ENCODE measurements at places on chromosomes 1 and 21.

DNA sequence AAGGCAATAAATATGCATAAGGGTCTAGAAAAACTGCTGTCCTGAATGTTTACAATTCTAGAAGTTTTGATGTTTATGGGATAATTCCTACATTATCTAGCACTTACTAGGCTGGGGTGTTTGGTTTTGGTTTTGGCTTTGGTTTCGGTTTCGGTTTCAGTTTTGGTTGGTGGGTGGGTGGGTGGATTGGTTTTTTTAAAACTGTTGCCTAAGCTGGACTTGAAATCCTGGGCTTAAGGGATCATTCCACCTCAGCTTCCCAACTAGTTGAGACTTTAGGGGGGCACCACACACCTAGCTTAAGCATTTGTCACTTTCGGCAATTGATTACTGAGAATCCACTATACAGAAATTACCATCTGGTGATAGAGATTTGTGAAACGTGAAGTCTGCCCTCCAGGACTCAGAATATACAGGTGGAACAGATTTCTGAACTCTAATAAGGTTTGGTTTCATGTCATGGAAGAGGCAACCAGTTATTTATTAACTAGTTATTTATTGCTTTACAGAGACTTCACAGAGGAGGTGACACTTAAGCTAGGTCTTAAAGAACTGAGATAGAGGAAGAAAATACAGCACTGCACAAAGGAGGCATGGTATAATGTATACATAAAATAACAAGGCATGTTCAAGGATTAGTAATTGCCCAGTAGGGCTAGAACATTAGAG is 69.6 kb downstream of the PIK3R3 start:
- DNase-seq: peak; percentile 24

DNA sequence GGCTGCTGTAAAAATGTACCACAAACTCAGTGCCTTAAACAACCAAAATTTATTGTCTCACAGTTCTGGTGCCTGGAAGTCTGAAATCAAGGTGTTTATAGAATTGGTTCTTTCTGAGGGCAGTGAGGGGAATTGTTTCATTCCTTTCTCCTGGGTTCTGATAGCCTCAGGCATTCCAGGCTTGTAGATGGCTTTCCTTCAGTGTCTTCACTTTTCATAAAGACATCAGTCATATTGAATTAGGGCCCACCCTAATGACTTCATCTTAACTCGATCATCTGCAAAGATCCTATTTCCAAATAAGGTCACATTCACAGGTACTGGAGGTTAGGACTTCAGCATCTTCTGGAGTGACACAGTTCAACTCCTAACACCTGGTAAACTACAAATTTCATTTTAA is 15.0 kb downstream of the CDKN2C start:
- DNase-seq: no peak

- no peak for DNase-seq
Observed at GRCh38 chr1:45246760-45247159, 40.4 kb upstream of the ZSWIM5 start.

GRCh38 chr1:21198929-21199328 is 22.2 kb upstream of the EIF4G3 start:
- DNase-seq: no peak

- DNase-seq: no peak
Observed at GRCh38 chr1:109664671-109665070, 3.2 kb upstream of the GSTM2 start.

DNA sequence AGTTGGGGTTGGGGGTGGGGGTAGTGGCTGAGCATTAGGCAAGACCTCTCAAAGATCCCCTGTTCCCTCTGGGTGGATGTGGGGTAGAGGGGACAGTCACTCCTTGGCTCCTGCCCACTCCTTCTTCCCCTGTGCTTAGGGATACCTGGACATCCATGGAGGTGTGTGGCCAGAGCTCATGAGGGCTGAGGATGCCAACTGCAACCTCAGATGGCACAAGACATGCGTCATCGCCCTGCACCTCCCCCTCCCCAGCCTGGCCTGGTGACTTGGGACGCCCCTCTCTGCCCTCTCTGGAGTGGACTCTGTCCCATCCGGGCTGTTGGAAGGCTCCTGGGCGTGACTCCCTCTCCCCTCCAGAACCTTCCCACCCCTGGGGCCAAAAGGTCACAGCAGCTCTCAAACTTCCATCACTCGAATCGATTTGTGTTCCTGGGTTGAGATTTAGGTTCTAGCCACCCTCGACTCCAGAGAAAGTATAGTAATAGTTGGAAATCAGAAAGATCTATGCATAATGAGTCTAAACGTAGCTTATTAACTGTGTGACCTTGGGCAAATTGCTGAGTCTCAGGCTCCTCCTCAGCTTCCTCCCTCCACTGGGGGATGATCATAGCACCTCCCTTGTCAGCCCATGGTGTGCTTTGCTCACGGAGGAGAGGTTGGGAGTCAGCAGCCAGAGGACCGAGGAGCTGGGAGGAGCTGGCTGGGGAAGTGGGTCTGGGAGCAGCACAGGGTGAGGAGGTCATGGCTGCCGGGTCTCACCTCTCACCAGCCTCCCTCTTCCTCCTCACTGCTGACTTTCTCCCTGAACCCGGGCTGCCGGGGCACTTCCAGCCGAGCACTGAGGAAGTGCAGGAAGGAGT is 2.2 kb upstream of the PTPN7 start:
- DNase-seq: no peak

DNA sequence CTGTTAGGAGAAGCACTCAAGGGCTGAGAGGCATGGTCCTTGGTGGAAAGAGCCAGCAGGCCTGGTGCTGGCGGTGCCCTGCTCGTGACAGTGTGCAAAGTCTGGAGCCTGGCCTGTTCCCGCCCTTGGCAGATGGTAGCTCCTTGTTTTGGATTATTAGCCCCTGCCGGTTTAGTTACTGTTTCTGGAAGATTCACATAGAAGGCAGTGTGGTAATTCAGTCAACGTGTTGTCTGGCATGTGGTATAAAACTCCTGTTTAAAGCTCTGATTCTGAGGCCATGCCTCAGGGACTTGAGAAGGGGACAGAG is 6.8 kb downstream of the PKNOX1 start:
- DNase-seq: no peak

- DNase-seq: no peak
Observed at GRCh38 chr1:17653276-17653675, 101.9 kb upstream of the ACTL8 start.

DNA sequence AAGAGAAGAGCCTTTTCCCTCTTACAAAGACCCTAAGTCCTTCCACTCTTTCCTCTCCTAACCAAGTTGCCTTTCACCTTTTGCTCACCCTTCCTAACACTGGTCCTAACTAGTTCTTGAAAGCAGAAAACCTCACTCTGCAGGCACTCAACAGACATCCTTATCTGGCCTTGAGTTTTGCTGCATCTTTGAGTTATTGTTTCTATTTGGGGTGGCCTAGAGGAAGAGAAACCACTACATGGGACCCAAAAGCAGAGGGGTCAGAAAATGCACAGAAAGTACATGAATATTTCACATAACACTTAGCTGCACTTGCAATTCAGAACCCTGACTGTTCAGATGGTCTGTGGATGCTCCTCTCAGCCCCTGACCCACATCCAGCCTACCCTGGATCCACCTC is 178.3 kb upstream of the SYT6 start:
- DNase-seq: no peak

DNA sequence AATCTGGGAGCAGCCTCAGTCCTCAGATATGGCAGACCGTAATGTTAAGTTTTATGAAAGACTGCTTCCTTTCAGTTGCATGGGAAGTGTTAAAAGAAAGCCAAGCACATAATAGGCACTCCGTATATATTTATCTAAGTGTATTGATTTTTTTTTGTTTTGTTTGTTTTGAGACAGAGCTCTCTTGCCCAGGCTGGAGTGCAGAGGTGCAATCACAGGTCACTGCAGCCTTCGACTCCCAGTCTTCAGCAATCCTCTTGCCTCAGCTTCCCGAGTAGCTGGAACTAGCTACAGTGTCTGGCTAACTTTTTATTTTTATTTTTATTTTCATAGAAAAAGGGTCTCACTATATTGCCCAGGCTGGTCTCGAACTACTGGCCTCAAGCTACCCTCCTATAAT is 341.8 kb downstream of the USH2A start:
- DNase-seq: no peak

DNA sequence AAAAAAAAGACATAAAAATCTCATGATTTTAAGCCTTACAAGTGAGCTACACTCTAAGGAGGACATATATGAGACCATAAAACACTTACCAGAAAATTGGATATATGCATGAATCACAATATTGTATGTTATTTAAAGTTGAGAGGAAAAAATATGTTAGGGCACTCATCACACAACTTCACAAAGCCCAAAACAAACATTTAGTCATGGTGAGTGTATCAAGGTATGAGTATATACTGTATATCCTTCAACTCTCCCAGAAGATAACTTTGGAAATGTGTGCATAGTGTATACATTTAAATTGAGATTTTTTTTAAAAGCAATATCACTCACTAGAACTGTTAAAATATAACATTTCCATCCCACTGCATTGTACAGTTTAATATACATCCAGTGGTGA is 259.3 kb downstream of the SRGAP2C start:
- DNase-seq: no peak

- DNase-seq: no peak
Observed at GRCh38 chr1:147223740-147224615, 1.2 kb downstream of the FMO5 start.

- DNase-seq: no peak
Observed at GRCh38 chr1:48493970-48494769, 22.2 kb upstream of the SPATA6 start.

DNA sequence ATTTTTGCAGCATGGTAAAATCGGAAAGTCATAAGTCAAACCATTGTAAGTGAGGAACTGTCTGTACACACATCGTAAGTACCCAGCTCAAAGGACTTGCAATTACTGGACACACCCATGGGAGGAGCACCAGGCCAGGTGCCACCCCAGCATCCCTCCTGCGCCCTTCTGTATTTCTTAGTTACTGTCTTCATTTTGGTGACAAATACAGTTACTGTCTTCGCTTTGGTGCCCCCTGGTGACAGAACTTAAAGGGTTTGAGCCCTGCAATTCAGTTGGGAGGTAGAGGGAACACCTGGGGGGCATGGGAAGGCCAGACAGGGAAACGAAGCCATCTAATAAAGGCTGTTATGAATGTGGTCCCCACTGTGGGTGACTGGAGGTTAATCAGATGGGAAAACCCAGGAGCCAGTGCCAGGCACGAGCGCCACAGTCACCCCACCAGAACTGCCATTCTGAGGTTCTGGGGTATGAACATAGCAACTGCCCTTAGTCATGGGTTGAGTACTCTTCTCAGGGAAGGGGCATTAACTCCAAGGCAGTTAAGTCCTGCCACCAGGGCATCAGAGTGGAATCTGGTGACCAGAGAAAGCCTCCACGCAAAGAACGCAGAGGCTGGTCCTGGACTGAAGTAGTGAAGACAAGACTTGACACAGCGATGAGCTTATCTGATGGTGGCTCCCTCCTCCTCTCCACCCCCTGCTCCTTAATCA is 612.9 kb downstream of the PTPRU start:
- DNase-seq: no peak

DNA sequence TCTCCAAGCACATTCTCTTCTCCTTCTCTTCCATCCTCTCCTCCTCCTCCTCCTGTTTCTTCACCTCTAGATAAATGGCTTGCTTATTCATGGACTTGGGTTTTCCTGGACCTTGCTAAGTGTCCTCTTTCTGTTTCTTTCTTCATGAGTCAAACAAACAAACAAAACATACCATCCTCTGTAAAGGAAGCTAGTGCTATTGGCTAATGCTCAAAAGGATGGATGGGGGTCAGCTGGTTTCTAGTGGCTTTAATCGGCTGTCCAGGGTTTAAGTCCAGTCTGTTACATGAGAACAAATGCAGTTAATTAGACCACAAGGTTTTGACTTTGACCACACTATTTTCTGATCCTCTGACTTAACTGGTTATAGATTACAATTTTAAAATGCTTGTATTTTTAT is 83.8 kb upstream of the TSPAN2 start:
- no peak for DNase-seq

DNA sequence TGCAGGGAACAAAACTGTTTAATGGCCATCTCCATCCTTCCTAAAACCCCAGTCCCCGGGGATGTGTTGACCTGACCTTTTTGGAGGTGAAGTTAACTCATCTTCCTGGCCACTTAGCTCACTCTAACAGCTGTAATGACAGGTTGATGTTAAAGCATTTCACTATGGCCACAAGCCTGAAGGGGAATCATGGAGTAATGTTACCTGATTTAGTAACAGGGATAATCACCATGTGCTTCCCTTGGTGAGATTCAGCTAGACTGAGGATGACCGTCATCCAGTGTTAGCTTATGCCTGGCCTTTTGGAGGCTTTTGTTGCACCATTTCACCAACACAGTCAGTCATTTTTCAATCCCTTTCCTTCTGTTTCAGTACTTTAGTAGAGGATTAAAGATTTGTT is 64.3 kb upstream of the RAVER2 start:
- DNase-seq: no peak

DNA sequence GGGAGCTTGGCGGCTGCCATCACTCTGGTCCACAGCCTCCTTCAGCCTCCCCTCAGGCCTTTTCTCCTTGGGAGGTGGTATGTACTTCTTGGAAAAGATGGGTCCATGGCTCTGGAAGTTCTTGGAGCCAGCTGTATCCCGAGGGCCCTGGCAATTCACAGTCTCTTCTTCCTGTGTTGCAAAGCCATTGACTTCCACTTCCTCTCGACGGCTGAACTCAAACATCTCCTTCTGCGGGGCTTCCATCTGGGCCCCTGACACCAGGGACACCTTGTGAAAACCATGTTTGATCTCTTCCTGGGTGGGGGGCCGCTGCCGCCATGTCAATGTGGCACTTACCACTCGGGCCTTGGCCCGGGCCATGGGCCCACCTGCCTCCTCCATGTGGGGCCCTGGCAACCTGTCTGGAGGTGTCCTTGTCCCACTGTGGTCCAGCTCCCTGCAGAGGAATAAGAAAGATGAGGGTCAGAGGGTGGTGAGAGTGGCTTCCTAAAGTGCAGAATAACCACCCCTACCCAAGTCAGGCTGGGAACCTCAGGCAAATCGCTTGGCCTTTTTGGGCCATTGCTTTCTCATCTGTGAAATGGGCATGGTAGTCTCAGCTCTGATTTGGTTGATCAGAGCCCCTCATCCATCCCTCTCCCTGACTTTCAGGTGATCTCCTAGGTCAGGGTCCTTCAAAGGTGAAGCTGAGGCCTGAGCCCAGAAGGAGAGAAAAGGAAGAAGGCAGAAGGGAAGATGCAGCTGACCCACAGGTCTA is 7.5 kb downstream of the CRYBG2 start:
- DNase-seq: no peak

GRCh38 chr1:61181067-61182038 is 99.0 kb downstream of the NFIA start:
- no peak for DNase-seq

GRCh38 chr1:200526709-200527612 is 93.6 kb downstream of the KIF14 start:
- no peak for DNase-seq

GRCh38 chr1:185561629-185562028 is 172.6 kb upstream of the HMCN1 start:
- no peak for DNase-seq

- no peak for DNase-seq
Observed at GRCh38 chr1:114397601-114398000, 113.4 kb downstream of the TRIM33 start.

GRCh38 chr1:238664139-238664538 is 722.2 kb upstream of the CHRM3 start:
- DNase-seq: no peak

GRCh38 chr1:178821134-178821866 is 49.6 kb downstream of the ANGPTL1 start:
- DNase-seq: no peak

GRCh38 chr1:19273106-19273843 is 15.3 kb downstream of the AKR7A3 start:
- DNase-seq: no peak

GRCh38 chr1:117527566-117528102 is 78.2 kb upstream of the TENT5C start:
- no peak for DNase-seq
